Peyer's patch (tissue), 4 donors: ENCODE measurements at places on chromosomes 7 and 10. TPM values are rescaled to one million over a fixed set of nuclear protein-coding genes. Genes with fewer than 3 reads are reported as not detected.

DNA sequence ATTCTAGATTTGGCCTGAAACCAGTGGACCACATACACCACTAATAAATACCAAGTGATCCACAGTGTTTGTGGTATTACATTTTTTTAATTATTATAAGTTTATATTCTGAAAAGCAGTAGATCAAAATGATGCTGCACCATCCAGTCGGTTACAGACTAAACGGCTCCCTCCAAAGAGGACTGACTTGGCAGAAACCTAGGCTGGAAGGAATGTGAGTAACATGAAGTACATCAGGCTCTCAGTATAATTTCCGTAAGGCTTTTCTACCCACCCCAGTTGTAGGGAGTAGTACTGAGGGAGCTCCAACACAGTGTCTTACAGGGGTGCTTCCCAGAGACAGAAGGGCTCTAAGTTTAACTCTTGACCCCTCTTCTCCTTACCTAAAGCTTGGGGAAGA lies 119.5 kb downstream of the TRRAP start:
- no peak for DNase-seq

FRMD4A gene
- total RNA-seq = 47.9 TPM

DNA sequence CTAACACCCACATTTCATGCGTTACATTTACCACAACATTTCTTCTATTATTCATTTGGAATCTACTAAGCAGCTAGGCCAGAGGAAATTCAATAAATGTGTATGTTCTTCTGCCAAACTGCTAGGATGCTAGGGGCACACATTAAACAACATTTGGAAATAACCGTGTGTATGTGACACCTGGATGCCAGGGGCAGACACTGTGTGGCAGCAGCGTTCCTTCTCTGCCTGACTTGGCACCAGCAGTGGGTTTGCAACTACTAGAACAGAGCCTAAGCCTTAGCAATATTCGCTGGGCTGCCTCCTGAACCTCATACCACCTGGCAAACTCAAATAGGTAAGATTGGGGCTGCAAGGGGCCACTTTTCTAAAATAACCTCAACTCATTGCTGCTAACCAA lies 182.1 kb downstream of the CHCHD3 start:
- no peak for DNase-seq

TMEM213 gene
- total RNA-seq = not detected

GRCh38 chr7:28558236-28558635 lies 145.9 kb downstream of the CREB5 start:
- no peak for DNase-seq

ERVW-1 gene
- not detected for total RNA-seq

GRCh38 chr7:151449990-151450389 lies 10.0 kb upstream of the CRYGN start:
- DNase-seq = no peak
